ENCODE measurements at places on chromosomes 2 and 18.
A peak's percentile ranks its signal among the peaks of the same experiment; 100 is the strongest.

DNA sequence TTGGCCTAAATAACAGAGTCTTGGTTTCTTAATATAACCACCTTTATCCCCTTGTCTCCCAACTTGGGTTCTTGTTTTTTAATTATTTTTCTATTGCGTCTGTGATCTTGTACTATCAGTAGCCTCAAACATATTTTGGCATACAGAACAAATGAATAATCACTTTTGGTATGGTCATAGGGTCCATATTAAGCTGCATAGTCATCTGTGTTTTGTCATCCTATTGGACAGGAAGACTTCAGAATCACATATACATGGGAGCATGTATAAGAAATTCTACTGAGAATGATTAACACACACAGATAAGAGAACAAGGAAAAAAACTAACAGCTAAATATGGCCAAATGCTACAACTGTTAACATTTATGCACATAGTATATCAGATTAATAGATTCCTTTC is 126.0 kb downstream of the MEP1B start:
- no peak for DNase-seq

DNA sequence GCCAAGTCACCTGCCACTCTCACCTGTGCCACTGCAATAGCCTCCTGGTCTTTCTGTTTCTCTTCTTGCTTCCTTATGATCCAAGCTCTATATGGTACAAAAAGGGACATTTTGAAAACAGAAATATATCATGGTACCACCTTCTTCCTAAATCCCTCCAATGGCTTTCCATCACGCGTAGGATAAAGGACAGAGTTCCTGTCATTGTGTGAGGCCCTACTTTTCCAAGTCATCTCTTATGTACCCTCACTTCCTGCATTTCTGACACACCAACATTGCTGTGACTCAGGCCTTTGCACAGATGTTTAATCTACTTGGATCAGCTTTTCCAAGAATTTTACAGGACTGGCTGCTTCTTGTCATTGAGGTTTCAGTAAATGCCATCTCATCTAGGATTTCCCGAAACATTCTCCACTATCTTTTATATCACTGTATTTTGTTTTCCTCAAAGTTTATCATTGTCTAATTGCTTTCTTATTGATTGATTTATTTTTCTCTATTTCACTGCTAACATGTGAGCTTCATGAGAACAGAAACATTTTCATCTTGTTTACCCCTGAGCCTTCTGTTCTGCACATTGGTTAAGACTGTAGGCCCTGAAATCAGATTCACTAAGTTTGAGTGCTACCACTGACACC is 426.1 kb upstream of the FANCL start:
- no peak for DNase-seq

DNA sequence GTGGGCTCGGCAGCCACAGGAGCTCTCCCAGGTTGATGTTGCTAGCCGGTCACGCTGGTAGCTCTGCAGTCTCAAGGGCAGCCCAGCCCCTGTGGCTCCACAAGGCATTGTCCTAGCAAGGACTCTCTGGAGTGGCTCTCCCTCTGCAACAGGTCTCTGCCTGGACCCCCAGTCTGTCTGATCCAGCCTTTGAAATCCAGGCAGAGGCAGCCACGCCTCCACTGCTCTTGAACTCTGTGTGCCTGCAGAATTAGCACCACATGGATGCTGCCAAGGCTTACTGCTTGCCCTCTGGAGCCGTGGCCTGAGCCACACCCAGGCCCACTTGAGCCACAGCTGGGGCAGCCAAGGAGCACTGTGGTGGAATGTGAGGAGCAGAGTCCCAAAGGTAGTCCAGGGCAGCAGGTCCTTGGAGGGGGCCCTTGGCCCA is 43.0 kb upstream of the FAHD2A start:
- no peak for DNase-seq

- DNase-seq: peak; percentile 4
These were observed 152.9 kb downstream of the SPP2 start for GRCh38 chr2:234203135-234203984.

DNA sequence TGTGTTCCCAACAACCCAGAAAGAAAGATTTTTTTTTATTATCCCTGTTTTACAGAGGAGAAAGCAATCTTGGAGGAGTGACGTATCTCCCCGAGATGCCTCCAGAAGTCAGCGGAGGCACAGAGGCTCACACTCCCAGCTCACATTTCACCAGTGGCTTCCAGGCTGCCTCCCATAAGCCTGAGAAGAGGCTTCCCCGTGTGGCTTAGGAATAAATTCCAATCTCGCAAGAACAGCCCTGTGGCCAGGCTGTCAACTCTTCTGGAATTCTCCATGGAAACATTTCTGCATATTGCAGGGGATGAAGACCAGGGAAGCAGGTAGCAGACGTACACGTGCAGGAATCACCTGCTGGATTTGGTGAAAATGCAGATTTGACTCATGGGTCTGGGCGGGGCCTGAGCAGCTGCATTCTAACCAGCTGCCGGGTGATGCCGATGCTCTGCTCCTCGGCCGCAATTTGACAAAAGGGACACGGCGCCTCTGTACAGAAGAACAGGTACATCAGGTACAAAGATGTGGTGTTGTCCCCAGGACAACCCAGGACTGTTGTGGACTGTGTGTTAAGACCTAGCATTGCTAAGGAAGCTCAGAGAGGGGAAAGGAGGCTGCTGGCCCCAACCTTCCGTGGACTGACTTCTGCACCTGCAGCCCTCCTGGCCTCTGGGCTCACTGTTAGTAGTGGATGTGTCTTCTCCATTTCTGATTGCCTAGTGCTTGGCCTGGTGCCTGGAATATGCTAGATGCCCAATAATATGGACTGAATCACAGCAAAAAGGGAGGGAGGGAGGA is 114.2 kb upstream of the ID2 start:
- DNase-seq: no peak

DNA sequence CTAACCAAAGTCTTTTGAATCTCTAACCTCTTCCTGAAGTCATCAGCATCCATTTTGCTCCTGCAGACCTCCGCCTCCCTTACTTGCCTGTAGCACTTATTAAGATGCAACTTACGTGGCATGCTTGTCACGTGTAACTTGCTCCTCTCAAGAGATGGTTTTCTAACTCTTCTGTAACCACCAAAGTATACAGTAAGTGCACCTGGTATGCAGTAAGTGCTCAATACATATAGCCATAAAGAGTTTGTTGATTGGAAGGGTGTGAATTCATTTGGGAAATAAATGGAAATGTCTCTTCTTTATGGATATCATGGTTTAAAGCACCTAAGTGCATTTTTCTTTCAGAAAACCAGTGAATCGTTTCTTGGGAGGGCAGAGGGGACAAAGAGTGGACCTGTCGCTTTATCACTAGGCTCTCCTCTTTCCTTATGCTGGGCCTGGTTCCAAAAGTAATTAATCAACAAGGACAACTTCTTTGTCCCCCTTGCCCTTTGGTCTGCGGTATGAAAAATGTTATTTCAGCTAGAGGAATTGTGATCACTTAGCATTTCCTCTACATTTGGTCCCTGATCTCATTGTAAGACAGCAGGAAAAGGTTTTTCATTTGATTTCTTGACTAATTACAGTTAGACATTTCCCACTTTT is 370.0 kb upstream of the SPRED2 start:
- DNase-seq: no peak

DNA sequence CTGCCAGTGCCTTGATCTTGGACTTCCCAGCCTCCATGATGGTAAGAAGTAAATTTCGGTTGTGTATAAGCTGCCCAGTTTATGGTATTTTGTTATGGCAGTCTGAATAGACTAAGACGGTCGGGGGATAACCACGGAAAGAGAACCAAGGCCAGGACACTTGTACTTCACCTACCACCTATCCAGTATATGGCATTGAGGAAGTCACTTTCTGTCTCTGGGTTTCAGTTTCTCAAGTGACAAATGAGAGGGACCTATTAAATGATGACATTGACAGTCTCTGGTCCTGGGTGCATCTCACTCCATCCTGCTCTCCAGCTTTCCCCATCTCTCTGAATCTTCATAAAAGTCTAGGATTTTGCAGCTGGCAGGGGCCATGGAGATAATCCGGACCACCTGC is 183.8 kb upstream of the MSH6 start:
- no peak for DNase-seq

DNA sequence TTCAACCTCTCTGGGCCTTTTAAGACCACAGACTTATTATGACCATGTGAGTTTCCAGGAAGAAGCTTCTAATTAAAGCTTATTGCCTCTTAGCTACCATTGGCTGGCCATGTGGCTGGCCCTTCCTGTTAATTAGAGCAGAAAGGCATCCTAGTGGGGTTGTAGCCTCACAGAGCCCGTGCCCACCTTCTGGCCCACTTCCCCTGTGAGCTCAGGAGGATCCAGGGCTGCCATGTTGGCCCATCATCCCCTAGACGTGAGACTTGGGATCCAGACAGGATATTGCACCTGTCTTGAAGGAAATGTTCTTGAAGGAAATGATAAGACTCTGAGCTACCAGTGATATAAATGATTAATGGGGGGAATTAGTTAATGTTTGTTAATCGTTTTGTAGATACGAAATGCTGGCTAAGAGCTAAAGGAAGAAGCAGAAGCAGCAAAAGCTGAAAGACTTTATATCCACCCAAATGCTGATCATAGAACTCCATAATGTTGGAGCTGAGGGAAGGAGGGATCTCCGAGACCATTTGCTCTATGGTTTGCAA is 255.4 kb downstream of the CLIP4 start:
- DNase-seq: no peak

- no peak for DNase-seq
These were observed 12.6 kb upstream of the REL start for GRCh38 chr2:60868589-60869273.

- no peak for DNase-seq
These were observed 1080.0 kb downstream of the DSC3 start for GRCh38 chr18:29962579-29962978.

DNA sequence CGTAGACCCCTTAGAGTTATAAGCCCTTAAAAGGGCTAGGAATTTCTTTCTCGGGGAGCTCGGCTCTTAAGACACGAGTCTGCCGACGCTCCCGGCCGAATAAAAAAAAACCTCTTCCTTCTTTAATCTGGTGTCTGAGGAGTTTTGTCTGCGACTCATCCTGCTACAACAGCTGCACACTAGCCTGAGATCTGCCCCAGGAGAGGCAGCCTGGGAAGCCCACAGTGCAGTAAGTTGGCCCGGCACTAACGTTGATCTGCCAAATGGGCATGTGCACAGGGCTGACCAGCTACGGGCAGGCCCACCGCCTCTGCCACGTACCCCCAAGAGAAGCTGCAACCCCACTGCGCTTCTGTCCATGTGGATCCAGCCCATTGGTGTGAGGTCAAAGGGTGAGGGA is 8.4 kb upstream of the LIMS2 start:
- no peak for DNase-seq

DNA sequence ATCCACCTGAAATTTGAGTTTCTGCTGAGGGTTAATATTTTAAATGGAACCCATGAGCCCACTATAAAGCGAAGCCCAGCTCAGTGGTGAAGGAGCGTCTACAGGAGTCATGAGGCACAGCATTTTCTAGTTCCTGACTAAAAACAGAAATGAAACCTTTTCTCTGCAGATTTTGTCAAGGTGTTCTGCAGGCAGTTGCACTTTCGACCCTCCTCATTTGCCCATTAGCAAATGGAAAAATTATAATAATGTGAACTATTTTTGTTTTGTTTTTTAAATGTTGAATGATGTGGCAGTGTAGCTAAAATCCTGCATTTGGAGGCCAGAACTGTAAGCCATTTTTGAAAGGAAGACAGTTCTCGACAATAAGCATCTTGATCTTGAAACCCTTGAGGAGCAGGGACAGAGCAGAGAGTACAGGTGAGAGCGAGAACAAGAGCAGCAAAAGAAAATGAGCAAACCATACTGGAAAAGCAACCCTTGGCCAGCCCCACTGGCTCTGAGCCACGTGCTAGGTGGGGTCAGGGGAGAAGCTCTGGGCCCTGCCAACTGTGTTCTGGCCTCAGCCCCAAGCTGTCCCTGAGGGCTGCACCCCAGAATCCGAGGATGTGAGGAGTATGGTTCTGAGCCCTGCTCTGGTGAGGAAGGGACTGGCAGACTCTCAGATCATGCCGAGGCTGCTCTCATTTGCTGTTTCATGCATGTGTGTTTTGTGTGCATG is 26.4 kb upstream of the COPS8 start:
- no peak for DNase-seq

Data from stimulated activated CD4-positive, alpha-beta T cell treated with anti-CD3 and anti-CD28 coated beads, TNF-alpha, amount 100 ng/mL, for 24 hours (primary cell).